RKO (cell line): ENCODE measurements at places on chromosomes 2 and 18.

- no peak for DNase-seq
These were observed 333.1 kb downstream of the PIK3C3 start for GRCh38 chr18:42288129-42288528.

GRCh38 chr18:7523772-7524171, 43.3 kb upstream of the PTPRM start:
- DNase-seq: no peak

- DNase-seq: no peak
These were observed 97.3 kb upstream of the CHAC2 start for GRCh38 chr2:53670331-53670730.

DNA sequence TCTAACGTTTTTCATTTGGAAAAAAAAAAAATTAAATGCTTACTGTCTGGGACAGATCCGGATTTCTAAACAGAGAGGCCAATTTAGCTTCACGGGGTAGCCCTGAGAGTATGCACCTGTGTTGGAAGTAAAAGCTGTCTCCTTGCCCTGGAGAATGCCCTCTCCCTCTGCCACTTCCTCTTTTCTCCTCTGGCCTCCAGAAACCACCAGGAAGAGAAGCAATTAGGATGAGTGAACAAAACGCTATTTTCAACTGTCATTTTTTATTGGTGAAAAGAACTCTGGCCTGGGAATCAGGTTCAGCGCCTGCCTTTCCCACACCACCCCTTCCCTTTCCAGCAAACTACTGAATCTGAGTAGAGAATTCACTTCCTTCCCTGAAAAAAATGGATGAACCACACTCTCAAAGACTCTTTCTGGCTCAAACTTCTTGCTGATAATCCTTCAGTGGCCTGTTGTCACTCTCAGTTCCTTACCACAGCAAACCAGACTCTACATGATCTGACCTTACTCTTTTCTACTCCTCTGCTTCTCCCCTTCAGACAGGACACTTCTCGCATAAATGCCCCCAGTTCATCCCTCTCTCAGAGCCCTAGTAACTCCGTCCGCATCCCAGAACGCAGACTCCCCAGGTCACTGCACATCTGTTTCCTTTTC, 29.8 kb downstream of the KLF7 start:
- no peak for DNase-seq

- DNase-seq: no peak
These were observed 36.6 kb downstream of the TMEM177 start for GRCh38 chr2:119715409-119716283.

DNA sequence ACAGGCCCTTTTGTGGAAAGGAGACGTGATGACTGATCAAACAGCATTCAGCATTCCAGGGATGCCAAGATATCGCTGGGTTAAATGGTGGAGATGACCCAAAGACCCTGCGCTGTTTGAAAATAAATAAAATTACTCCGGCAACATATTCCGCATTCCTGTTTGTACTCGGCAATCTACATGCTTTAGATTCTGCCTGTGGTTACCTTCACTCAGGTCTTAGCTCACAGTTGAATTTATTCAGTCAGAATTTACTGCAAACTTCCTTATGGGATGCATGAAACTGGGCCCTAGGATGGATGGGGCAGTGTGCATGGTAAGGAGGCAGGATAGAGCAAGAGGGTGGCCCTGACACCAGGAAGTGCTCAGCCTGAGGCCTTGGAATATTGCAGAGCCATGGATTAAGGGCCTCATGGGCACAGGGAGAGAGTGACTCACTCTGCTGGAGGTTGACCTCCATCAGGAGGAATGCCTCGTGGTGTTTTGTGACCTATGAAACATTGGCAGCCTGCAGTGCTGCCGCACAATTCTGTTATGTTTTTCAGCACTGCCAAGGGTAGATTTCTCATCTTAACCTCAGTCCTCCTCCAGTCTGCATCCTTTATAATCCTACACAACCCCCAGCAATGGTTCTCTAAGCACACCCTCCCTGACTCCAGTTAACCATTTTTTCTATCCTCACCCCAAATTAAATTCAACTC, 321.4 kb downstream of the IRS1 start:
- peak; percentile 15 for DNase-seq

DNA sequence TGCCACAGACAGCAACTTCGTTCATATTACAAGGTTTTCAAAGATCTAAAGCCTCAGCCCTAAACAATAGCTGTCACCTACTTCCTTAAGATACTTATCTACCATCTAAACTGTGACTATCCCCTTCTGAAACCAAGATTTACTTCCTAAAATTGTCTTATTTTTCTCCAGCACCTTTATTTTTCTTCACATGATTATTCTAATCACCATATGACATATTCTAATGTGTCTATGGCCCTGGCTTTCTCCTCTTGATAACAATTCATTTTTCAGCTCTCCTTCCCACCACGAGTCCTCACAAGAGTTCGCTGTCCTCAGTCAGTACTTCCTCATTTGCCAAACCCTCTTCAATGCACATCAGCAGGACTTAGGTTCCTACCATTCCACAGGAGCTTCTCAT, 53.9 kb downstream of the RTTN start:
- no peak for DNase-seq

- no peak for DNase-seq
These were observed 60.6 kb downstream of the MTCL1 start for GRCh38 chr18:8765783-8766463.

DNA sequence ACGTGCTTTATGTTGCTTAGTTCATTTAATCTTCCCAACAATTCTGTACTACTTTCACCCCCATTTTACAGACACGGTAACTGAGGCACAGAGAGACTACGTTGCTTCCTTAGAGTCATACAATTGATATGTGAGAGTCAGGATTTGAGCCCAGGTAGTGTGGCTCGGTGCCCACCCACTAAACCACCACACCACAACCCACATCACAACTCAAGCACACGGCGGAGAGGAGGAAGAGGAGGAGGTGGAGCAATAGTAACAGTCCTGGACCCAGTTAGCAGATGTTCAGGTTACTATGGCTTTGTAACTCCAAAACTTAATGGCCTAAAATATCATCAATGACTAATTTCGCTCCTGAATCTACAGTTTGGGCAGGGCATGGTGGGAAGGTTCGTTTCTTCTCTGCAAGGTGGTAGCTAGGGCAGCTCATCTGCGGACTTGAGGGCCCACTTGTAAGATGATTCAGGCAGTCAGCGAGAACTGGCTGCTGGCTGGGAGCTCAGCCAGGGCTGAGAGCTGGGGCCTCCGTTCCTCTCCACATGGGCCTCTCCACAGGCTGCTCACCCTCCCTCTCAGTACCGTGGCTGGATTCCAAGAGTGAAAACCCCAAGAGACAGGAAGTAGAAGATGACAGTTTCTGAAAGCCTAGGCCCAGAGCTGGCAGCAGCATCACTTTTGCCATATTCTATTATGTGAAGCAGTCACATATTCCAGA, 167.1 kb downstream of the ZFP36L2 start:
- no peak for DNase-seq

DNA sequence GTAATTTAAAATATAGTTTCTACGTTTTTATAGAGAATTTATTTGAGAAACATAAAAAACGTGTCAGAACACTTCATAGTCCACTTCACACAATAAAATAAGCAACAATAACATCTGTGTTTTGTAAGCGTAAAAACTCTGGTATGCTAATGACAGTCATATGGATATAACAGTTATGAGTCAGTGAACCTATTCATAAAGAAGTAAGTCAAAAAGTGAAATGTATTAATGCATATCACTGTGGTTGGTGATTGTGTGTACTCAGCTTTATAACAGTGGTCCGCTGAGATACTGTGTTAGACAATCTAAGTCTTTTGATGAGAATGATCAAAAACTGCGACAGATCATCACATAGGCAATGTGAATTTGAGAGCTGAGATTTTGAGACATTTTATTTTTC, 153.2 kb downstream of the WDR7 start:
- DNase-seq: no peak

GRCh38 chr2:100124761-100125160, 17.6 kb downstream of the AFF3 start:
- peak; percentile 2 for DNase-seq

DNA sequence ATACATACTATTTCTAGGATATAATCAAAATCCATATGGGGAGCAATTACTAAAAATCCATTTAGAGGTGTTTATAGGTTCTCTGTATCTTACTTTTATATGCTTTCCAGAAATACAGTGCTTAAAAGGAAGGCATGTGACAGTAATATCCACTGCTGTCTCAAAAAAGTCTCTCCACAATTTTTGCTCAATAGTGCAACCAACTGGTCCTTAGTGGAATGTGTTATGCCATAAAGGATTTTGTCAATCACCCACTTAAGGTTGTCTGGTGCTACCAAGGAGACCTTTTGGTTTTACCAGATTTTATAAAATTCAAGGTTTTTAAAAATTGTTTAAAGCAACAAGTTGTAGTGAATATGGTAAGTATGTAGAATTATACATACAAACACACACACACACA, 328.5 kb upstream of the DSEL start:
- DNase-seq: no peak

GRCh38 chr18:11728249-11728648, 39.2 kb downstream of the GNAL start:
- DNase-seq: peak; percentile 28

DNA sequence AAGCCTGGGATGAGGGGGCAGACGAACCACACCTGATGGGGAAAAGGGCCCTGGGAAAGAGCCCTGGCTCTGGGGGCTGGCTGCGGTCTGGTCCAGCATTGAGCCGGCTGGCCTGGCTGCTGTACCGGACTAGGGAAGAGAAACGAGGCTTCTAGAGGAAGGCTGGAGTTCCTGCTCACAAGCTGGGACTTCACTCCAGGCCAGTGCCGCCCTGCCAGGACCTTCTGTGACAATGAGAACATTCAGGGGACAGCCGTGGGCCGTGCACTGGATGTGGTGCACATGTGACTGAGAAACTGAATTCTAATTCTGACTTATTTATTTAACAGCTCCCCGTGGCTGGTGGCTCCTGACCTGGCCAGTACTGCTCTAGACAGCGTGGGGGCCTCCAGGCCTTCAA, 269.3 kb downstream of the HDAC4 start:
- no peak for DNase-seq

DNA sequence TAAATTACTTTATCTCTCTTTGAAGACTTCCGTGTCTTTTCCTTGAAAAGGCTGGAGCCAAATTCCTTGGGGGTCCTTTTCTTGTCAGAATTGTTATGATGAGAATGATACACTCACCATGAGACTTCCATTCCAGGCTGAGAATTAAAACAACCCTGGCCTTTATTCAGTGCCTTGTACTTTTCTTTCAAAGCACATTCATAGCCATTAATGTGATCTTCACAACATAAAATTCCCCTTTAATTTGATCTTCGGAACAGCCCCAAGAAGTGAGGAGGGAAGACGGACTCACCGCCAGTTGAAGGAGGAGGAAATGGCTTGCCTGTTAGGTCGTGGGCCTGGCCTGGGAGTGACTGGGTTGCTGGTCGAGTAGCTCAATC, 127.3 kb downstream of the DDX1 start:
- DNase-seq: no peak

GRCh38 chr2:48558456-48558855, 28.5 kb downstream of the STON1 start:
- no peak for DNase-seq

DNA sequence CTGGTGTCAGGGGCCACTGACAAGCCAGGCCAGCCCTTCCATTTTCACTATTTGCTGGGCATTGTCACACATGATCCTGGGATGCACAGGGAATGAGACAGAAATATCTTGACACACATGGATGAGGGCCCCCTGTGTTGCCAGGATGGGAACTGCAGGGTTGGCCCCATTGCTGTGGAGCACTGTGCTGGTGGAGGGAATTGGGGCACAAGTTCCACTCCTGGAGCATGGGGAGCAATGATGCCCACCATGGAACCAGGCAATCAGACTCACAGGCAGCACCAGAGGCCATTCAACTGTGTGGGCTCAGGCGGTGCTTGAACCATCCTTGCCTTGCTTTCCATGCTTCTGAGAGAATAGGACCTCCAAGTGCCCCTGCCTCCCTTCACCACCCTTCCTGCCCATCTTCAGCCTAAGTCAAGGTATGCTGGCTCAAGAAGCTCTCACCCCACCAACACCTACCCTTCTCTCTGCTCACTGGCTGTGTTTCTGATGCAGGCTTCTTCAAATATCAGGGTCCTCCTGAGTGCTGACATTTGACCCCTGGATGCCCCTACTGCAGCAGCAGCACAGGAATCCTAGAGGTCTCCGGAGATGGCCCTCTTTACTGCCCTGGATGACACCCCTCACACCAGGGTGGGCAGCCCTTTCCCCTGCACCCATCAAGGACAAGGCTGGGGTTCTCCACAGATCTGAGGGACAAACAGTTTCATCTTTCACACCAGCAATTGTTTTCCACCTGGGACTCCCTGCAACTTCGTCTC, 11.0 kb downstream of the ADRA2B start:
- DNase-seq: no peak

DNA sequence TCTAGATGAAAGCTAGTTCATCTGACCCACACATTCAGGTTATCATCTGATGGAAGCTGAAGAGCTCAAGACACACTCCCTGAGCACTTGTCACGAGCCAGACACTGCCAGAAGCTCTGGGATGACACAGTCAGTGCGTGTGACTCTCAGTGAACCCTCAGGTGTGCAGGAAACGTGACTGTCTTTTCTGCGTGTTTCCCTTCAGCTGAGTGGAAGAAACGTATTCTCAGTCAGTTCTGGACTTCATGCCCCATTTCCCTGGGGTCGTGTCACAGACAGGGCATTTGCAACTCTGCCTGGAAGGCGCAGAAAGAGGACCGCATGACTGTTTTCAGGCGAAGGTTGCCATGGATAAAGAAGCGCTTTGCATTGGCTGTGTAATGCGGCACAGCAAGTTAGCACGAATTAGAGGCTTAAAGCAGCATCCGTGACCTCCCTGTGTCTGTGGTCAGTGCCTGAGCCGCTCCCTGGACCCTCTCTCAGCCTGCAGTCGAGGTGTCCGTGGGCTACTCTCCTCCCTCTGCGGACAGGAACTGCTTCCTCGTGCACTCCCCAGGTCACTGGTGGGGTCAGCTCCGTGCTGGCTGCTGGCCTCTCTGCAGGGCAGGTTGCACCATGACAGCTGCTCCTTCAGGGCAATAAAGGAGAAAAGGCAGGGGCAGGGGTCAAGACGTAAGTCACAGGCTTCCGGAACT, 3.3 kb upstream of the ALLC start:
- DNase-seq: no peak

GRCh38 chr2:232455426-232456255, at the start of gene ALPI:
ALPI (plus strand) TSS chr2:232456153; CDS start chr2:232456200, 47 bp downstream.
- DNase-seq: no peak

GRCh38 chr18:63972002-63972376, 2.1 kb downstream of the SERPINB8 start:
- no peak for DNase-seq

- no peak for DNase-seq
These were observed 13.2 kb upstream of the TANK start for GRCh38 chr2:161146996-161147395.

- DNase-seq: no peak
These were observed 43.9 kb upstream of the RAB11FIP5 start for GRCh38 chr2:73156539-73157124.

GRCh38 chr18:8188184-8188583, 421.1 kb upstream of the RAB12 start:
- peak; percentile 61 for DNase-seq

- DNase-seq: no peak
These were observed 2.6 kb downstream of the ANKRD44 start for GRCh38 chr2:197307933-197308521.
